ENCODE measurements at places on chromosomes 7 and 10. TPM values are rescaled to one million over a fixed set of nuclear protein-coding genes. Genes with fewer than 3 reads are reported as not detected.

Gene GNAT3
- not detected for total RNA-seq

Gene MACC1
- total RNA-seq, result not detected

Gene AGMO
- 0.72 TPM for total RNA-seq

Gene SEMA4G
- 8.0 TPM for total RNA-seq

Gene RINT1
- total RNA-seq, result 14.3 TPM

Gene ADO
- 23.0 TPM for total RNA-seq

Gene NUDT1
- 103 TPM for total RNA-seq

Gene ZNF727
- total RNA-seq, result not detected

Gene TMEM213
- not detected for total RNA-seq

Gene TMEM196
- total RNA-seq, result not detected

Gene TMEM140
- 1.8 TPM for total RNA-seq

Gene ACTR3C
- total RNA-seq, result not detected

Gene GRM3
- total RNA-seq, result not detected

Gene MRLN
- total RNA-seq, result not detected

Gene OR2A1
- total RNA-seq, result not detected

Gene TWIST1
- 3.8 TPM for total RNA-seq

Gene HOXA2
- total RNA-seq, result 0.84 TPM

Gene MSS51
- total RNA-seq, result 0.71 TPM

Gene EVX1
- not detected for total RNA-seq

Gene HABP2
- 0.07 TPM for total RNA-seq

Gene HIF1AN
- 19.7 TPM for total RNA-seq

Gene PROSER2
- 39.4 TPM for total RNA-seq

Gene TMEM229A
- not detected for total RNA-seq

Gene TMEM72
- total RNA-seq, result not detected

Gene CFAP46
- total RNA-seq, result 1.4 TPM
